ENCODE measurements at places on chromosomes 6 and 20.

- DNase-seq, result no peak
Measured at GRCh38 chr6:89116702-89117101, 1.2 kb downstream of the SRSF12 start.

DNA sequence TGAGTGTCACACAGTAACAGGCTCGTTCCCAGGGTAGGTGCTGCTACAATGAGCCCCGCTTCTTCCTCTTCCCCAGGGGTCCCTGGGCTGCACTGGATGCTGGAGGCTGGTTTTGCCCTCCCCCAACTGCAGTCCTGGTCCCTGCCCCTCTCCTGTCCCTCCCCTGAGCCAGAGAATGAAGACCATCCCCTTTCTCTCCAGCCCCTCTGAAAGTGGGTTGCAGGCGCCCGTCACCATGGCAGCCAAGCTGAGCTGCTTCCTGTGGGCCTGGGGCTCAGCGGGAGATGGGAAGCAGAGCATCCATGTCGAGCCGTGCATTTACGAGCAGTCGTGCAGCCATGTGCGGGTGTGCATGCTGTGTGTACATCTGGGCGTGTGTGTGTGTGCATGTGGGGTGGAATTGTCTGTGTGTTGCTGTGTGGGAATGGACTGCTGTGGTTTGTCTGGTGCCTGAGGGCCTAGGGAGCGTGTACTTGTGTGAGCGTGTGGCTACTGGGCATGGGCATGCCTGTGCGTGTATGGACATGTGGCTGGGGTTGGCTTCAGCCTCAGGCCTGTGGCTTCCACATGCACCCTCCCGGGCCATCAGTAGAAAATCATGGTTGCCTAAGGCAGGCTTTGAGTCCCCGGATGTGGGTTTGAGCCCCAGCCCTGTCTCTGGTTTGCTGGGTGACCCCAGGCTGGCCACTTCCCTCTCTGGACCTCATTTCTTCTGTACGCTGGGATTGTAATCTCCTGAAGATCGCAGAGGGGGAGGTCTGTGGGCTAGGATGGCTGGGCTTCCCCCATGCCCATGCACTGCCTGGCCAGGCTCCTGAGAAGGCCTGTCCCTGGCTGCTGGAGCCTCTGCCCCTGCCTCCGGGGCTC lies 48.8 kb downstream of the SRC start:
- DNase-seq, result no peak

- no peak for DNase-seq
Measured at GRCh38 chr20:21681922-21682318, 23.5 kb upstream of the PAX1 start.

- no peak for DNase-seq
Measured at GRCh38 chr6:83962582-83962981, 71.0 kb upstream of the MRAP2 start.

- DNase-seq, result no peak
Measured at GRCh38 chr6:127458222-127458621, 967 bp downstream of the KIAA0408 start.
